IMR-90 (cell line): ENCODE measurements at places on chromosomes 5 and 9. TPM values are rescaled to one million over a fixed set of nuclear protein-coding genes. Genes with fewer than 3 reads are reported as not detected.

TBC1D9B gene
- total RNA-seq = 18.3 and 58.6 TPM in 2 replicates

APBB3 gene
- 6.6 and 8.1 TPM in 2 replicates for total RNA-seq

EEIG1 gene
- 1.1 TPM in 2 replicates for total RNA-seq

BARX1 gene
- total RNA-seq = not detected in 2 replicates

MYMK gene
- total RNA-seq = not detected in 2 replicates

TAS2R1 gene
- total RNA-seq = not detected in 2 replicates

CAMK4 gene
- 4.8 and 6.7 TPM in 2 replicates for total RNA-seq

C8G gene
- not detected in 2 replicates for total RNA-seq

GMCL2 gene
- not detected in 2 replicates for total RNA-seq

COL5A1 gene
- total RNA-seq = 19.2 and 21.1 TPM in 2 replicates

FOXB2 gene
- not detected in 2 replicates for total RNA-seq

RANBP6 gene
- total RNA-seq = 42.3 and 67.2 TPM in 2 replicates

FOXD4L4 gene
- under 0.01 TPM in 1 of 2 replicates, not detected in the other for total RNA-seq

FNIP1 gene
- total RNA-seq = 34.1 and 40.0 TPM in 2 replicates

IL6ST gene
- total RNA-seq = 506 and 533 TPM in 2 replicates
